Activated T-helper 1 cell treated with anti-CD3 and anti-CD28 coated beads, Interleukin-2, amount 50 U/mL, for 16 hours (primary cell): ENCODE measurements at places on chromosomes 4 and X.

- DNase-seq: no peak
These were observed 152.3 kb upstream of the PRDX4 start for GRCh38 chrX:23515028-23515427.

GRCh38 chrX:140141444-140142029, 176.2 kb upstream of the CXorf66 start:
- DNase-seq: no peak

DNA sequence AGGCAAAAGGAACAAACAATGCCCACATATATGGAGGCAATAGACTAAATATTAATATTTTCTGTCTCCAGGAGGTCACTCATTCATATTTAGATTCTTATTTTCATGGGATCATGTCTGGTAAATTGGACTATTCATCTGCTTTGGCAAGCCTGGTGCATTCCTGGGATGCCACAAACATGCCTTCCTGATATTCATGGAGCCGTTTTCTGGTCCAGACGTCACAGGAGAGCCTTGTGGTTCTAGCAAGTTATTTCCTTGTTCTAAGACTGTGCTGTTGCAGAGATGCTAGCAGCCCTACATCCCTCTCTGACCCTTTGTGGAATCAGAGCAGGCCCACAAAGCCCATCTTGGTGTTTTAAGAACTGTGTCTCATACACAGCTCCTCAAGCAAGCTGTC, 16.1 kb upstream of the EXOSC9 start:
- no peak for DNase-seq

DNA sequence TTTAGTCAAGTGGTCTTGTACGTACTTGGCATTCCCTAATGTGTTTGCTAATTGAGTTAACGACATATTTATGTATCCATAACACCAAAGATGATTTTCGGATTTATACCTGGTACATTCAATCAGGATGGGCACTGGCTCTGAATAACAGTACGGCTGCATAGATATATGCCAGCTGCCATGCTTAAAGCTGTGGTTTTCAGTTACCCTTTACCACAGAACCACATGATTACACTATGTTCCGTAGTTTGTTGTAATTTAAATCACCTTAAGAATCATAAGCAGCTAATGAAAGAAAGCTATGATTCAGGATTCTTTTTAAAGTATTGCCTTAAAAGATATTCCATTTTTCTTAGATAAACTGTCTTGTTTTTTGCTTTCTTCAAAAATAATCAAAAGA, 53.6 kb downstream of the FIP1L1 start:
- DNase-seq: no peak

GRCh38 chr4:153154007-153154975, 50.0 kb upstream of the TRIM2 start:
- no peak for DNase-seq

GRCh38 chrX:14775416-14775815, 97.5 kb downstream of the FANCB start:
- DNase-seq: no peak

- no peak for DNase-seq
These were observed 44.3 kb downstream of the GASK1B start for GRCh38 chr4:158128540-158128939.

DNA sequence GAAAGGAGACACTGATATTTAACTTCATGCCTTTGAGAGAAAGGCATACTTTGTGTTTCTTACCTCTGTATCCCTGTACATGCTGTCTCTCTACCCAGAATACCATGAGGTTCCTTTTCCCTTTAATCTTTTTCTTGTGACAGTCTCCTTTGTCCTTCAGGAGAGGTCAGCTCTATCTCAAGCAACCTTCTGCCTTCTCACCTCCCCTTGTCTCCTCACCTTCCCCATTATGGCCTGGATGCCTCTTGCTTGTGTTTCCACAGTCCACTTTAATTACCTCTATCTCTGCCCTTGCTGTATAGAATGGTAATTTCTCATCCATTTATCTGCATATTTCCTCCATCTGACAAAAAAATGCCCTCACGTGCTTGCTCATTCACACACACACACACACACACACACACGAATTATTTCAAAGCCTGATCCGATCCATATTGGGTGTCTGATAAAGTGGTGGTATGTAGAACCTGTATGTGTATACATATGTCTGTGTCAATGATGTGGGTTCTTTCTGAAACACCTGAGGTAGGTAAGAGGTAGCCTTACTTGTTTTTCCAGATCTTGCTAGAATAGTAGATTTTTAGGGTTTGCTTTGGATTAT, 28.5 kb downstream of the MSN start:
- DNase-seq: no peak

DNA sequence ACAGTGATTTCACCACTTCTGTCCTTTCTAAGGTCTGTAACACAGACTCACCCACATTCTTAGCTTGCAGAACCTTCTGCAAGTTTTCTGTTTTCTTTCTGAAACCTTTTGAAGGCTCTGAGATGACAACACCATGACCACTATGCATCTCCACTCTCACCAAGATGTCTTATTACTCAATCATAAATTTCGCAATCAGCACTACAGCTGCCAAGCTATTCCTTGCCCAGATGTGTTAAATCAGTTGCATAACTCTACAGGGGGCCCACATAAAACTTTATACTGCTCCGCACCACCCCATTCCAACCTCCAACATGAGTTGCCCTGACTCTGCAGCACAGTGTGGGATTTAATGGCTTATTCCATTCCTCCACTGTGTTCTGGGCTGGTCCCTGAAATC, 229.9 kb downstream of the COL25A1 start:
- DNase-seq: no peak

GRCh38 chr4:139625482-139625881, 40.1 kb upstream of the MGST2 start:
- DNase-seq: no peak

GRCh38 chr4:166913926-166914325, 320.4 kb downstream of the SPOCK3 start:
- DNase-seq: no peak

- DNase-seq: no peak
These were observed 30.7 kb downstream of the SRPX2 start for GRCh38 chrX:100674705-100675104.

DNA sequence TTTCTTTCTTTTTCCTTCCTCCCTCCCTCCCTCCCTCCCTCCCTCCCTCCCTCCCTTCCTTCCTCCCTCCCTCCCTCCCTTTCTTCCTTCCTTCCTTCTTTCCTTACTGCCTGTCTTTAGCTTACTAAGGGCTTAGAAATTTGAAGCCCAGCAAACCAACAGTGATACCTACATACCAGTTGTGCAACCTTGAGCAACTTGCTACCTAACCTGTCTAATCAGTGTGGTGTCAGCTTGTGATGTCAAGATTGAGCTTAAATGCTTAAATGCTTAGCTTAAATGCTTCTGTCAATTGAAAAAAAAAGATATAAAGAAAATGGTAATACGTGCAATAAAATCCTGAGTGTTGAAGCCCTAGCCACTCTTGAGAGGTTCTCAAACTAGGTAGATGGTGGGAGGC, 728.6 kb downstream of the TRIML1 start:
- DNase-seq: no peak

GRCh38 chr4:104815665-104816064, 321.0 kb upstream of the CXXC4 start:
- no peak for DNase-seq

GRCh38 chr4:54101190-54102041, 1.5 kb downstream of the GSX2 start:
- no peak for DNase-seq

DNA sequence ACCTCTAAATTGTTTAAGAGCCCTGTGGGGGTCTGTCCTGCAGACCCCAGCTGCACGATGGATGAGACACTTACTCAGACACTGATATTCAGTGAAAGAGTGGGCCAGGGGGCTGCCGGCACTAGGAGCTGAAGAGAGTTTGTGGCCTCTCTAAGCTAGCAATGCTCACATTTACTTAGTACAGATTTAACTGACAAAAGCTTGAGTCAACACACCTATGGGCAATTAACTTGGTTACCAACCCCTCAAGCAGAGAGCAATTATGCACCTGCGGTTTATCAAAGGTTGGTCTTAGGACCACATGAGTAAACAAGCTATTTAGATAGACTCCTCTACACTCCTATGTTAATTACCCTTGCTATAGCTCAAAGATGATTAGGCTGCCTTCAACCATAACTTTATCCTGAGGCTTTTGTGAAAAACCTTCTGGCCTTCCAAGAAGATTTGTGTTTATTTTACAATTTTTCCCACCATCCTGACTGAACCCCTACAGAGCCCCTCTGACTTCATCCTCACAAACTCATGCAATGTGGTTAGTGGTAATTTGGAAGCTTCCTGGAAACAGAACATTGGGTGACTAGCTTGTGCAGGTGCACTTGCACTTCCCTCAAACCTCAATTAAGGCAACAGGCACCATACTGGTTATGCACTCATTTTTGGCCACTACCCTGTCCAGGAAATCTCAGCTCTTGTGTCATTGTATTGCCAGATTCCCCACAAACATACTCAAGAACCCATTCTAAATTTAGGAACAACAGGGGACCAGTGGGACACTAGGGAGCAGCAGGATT, 234.4 kb upstream of the ITM2A start:
- DNase-seq: no peak

- no peak for DNase-seq
These were observed 707 bp upstream of the UNC5C start for GRCh38 chr4:95549246-95550114.

GRCh38 chrX:65635378-65635777, 32.1 kb upstream of the MSN start:
- DNase-seq: no peak

- DNase-seq: no peak
These were observed 179.0 kb downstream of the SPCS3 start for GRCh38 chr4:176498617-176499256.

DNA sequence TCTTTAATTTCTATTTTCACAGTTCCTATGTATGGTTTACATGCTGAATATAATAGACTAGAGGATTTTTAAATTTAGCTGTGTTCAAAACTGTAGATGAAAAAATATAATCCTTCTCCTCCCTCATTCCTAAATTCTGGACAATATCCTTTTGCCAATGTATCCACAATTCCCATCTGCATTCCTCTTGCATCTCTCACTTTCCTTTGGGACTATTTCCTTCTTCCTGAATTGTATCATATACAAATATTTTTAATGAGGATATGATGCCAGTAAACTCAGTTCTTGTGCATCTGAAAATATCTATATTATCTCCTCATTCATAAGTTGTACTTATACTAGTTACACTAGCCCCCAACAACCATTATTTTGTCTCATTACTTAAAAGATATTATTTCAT, 46.7 kb downstream of the DDX60L start:
- no peak for DNase-seq

DNA sequence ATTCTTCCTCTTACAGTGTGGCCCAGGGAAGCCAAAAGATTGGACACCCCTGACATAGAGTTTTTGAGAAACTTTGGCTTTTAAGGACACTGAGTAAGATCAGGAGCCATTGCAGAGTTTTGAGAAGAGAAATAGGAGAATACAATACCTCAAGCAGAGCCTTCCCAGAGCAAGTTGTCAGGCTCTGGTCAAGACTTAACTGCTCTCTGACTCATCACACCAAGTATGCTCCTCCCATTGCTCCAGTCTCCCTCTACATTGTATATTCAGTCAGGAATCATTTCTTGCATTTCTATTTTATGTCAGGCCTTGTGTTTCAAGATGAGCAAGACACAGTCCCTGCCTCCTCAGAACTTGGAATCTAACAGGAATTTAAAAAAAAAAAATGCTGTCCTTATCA, 176.4 kb upstream of the FMR1 start:
- DNase-seq: no peak

DNA sequence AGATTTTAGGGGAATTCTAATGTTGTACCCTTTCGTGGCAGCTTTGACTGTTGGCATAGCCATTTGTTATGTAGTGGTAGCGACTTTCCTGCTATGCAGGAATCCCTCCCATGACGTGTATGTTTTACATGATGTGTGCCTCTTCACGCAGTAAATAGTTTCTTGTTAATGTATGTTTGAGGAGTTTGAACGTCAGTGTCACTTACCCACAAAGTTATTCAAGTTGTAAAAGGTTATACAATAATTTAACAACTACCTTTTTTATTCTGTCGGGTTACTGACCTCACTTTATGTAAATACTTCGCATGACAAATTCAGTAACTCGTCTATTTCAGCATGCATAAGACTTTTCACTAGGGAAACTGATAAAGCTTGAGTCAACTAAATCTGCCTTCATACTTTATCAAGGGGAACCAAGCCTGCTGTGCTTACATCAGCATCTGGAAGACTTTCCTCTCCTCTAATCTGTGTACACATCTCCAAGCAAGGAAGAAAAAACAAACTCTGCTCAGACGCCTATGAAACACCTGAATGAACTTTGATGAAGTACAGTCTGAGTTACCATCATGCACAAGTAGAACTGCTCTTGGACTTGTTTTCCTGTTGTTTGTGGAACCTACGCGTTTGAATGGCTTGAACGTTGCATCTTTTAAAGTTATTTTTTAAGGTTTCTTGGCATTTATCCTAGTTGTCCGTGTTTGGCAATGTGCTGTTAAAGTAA, 61.2 kb downstream of the SLC9A6 start:
- no peak for DNase-seq

DNA sequence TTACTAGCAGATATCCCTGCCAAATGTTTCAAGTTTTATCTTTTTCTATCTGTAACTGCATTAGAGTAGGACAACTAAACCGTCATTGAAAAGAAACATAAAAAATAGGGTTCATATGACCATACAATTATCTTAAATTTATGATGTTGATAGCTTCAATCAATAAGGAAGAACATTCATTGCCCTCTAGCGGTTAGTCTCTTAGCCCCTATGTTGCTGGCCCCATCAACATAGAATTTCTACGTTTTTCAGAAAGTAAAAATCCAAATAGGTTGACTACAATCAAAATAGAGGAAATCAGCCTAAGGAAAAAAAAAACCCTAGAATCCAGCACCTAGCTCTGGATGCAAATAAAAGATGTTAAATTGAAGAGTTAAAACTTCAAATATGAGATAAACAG, 225.1 kb upstream of the ITM2A start:
- DNase-seq: no peak

DNA sequence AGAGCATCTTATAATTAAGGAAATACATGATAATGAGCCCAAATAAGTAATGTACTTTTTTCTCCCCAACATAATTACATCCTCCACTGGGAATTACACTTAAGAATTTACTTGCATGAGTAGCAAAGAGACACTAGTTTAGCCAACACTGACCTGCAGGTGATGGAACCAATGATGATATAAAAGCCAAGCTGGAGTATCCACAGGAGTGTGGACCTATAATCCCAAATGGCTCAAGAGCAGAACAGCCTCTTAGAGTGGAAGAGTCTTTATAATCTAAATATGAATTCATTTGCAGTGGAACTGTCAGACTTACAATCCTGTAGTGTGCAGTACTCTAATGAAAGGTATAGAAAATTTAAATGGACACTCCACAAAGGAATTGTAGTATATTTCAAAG, 22.2 kb downstream of the WDR19 start:
- DNase-seq: no peak

GRCh38 chrX:123392921-123393320, 208.8 kb downstream of the GRIA3 start:
- no peak for DNase-seq
